ENCODE measurements at places on chromosomes 3 and 15.

GRCh38 chr15:89230277-89230676, 8.9 kb upstream of the RLBP1 start:
- no peak for DNase-seq

DNA sequence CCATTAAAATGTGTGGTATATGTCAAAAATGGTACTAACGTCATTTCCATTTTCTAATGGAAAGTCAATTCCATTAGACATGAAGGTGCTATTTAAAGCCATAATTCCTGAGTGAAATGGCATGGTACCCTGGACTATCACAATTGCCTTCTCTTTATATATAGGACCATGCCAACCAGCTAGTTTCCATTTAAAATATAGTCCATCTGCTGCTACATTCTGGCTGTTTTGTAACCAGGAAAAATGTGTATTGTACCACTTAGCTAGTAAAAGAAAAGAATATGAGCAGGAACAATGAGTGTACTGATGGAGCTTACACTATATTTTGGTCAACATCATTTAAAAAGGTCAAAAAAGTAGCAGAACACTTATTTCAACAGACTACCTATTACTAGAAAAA, 30.4 kb upstream of the HDC start:
- no peak for DNase-seq

GRCh38 chr15:74780523-74781430, 1.1 kb upstream of the CSK start:
- no peak for DNase-seq

GRCh38 chr3:190325923-190326322, 3.7 kb upstream of the CLDN1 start:
- no peak for DNase-seq

DNA sequence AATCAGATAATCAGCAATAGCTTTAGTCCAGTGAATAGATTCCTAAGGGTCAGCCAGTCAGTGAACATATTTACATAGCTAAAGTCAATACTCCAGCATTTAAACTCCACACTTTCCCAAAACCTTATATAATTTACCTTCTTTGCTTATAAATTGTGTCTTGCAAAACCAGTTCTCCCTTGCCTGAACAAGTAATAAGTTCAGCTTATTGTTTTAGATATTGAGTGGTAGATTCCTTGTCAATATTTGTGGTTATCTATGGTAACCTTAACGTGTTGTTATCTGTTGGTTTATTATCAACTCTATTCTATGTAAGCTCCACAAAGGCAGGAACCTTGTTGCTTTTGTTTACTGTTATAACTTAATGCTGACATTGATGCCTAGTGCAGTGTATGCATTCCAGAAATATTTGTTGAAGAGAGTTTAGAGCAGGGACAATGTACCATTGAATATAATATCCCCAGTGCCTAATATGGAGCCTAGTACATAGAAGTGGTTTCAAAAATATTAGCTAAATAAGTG, 24.0 kb downstream of the PLSCR5 start:
- no peak for DNase-seq

GRCh38 chr3:42524751-42525150, 22.3 kb downstream of the VIPR1 start:
- DNase-seq: no peak

- peak; percentile 53 for DNase-seq
These were observed 129.8 kb upstream of the MEF2A start for GRCh38 chr15:99435877-99436541.

GRCh38 chr15:36401586-36401966, 177.8 kb upstream of the CDIN1 start:
- no peak for DNase-seq

DNA sequence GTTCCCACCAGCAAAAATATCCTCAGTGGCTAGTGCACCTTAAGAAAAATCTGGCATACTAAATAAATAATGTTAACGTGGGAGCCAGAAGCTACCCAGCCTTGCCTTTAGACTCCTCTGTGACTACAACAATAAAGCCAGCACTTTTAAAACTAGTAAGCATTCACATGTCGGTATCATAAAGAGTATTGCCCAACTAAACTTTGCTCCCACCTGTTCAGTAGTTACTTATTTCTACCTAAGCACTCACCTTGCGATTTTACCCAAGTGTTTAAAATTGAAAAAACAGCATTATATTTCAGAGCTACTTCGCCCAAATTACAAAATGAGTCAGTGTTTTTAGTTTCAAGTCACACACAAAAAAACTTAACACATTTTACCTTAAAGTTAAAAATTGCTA, 12.8 kb downstream of the ALDH1L1 start:
- DNase-seq: no peak

DNA sequence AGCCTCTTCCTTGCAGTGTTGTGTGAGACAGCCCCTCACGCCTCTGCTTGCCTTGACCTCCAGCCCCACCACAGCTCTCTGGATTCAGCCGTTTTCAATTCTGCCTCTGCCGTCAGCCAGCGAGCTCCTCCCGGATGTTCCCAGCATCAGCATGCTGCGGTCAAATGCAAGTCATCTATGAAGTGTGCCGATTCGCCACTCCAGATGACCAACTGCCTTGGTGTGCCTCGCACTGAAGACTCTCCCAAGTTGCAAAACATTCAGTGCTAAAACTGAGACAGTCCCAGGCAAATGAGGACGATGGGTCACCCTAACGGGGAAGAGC, 30.6 kb upstream of the RASA2 start:
- DNase-seq: no peak

DNA sequence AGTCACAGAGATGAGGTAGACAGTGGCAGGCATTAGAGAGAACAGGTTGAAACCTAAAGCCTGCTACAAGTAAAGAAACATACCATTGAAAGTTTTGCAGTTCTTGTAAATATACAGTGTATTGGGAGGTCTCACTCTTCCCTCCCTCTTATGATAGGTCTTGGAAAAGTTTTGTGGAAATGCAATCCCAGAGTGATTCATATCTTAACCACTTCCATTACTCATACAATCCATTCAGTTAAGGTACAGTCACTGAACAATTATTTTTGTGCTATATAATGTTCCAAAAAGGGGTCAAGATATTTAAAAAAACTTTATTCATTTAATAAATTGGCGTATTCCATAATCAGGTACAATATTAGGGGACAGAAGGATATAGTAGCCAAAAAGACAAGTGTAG, 737.7 kb upstream of the ALCAM start:
- no peak for DNase-seq

- no peak for DNase-seq
These were observed 21.4 kb downstream of the FEM1B start for GRCh38 chr15:68298882-68299381.

- DNase-seq: no peak
These were observed 49.0 kb downstream of the NKIRAS1 start for GRCh38 chr3:23867838-23868237.

GRCh38 chr3:86257955-86258641, 732.9 kb downstream of the VGLL3 start:
- DNase-seq: no peak

GRCh38 chr15:69898243-69898642, 199.5 kb downstream of the TLE3 start:
- no peak for DNase-seq

DNA sequence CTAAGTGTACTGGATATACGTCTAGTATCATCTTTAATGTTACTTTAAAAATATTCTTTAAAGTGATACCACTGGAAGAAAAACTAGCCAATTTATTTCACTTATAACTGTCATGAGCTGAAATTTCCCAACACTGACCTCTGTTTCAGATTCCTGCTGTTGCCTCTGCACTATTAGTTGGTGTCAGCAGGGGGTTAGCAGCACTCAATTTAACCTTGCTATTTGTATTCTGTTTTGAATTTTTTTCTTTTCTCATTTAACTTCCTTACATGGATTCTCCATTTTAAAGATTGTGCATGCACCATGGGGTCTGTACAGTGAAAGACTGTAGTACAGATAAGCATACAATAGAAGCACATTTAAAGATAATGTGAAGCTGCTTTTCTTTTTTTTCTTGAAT, 169.2 kb downstream of the UBE2E2 start:
- no peak for DNase-seq

DNA sequence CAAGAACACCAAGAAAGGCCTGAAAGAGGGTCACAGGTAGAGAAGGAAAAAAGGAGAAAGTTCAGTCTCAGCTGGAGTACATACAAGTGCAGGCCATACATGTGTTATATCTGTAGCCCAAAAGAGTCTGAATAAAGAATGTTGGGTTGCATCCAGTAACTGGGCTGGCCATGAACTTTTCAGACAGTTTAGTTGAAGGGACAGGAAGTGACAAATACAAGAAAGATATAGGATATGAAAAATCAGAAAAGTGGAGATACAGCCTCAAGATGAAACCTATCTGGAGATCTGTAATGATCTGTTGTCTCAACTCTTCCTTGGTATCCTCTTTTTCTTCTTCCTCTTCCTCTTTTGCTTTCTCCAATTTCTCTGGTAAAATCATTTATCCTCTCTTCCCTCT, 671.7 kb downstream of the MECOM start:
- no peak for DNase-seq

DNA sequence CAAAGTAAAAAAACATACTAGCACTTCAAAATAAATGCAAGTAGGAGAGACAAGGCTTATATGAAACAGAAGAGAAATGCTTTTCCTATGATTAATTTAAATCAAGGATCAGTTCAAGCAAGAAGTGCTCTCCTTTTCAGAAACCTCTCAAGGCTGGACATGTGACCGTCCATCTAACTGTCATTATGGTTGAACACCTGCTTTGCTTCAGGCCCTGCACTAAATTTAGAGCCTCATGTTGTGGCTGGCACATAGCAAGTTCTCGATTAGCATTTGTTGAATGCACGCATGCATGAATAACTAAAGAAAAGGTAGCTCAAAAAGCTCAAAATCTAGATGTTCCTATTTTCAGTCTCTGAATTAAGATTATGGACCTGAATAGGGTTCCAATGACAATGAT, 82.0 kb downstream of the SV2B start:
- no peak for DNase-seq

- DNase-seq: no peak
These were observed 270.2 kb downstream of the CADM2 start for GRCh38 chr3:85228966-85229365.

DNA sequence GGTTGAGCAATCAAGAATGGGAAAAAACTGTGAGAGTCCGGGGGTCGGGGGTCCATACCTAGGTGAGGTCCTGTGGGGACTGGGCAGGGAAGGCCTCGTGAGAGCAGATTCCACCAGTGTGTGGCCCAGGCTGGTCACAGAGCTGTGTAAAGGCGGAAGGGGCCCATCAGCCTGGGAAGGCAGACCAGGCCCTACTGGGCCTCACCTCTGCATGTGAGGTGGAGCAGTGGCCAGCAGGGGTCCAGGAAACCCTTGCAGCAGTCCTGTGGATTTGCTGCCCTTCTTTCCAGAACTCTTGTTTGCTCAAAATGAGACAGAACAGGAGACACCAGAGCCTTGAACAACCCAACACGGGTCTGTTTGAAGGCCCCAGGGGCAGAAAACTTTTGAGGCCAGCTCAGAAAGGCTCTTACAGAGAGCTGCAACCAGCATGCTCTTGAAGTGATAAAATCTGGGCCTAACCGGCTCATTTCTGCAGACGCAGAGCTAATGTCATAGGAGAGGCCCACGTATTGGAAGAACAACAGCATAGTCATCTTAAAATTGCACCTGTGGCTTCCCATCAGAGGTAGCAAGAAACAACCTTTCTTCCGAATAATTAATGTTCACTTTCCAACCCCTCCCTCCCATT, 30.3 kb upstream of the HHATL start:
- DNase-seq: no peak

DNA sequence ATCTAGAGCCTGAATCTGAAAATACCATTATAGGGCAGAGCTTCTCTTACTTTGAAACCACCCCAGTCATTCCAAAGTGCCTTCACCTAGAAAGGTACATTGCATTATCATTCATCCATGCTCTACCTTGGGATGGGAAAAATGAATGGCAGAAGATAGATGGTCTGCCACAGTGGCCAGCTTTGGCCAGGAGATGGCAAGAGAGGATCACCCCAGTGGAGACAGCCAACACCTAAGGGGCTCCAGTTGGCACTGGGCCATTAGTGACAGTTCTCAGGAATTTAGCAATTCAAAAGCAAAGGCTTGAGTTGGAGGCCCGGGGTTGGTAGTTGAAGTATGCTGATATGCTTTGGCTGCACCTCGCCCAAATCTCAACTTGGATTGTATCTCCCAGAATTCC, 253.6 kb upstream of the MRPL3 start:
- DNase-seq: no peak

DNA sequence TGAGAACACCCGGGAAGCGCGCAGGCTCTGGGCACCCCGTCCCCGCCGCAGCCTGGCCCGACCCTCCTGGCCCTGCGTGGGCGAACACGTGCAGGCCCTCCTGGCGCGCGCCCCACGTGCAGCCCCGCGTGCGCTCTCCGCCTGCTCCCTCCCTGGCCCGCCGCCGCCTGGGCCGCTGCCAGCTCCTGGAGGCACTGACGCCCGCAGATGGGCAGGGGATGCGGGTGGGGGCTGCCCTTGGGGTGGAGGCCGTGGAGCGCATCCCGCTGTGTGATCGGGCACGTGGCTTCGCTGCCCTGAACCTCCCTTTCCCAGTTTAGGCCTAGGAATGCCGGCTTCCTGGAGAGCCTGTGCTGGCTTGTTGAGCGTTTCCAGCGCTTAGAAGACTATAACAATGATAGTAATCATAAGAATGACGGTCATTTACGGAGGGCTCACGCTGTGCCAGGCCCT, 104.6 kb upstream of the SLC6A6 start:
- DNase-seq: no peak

DNA sequence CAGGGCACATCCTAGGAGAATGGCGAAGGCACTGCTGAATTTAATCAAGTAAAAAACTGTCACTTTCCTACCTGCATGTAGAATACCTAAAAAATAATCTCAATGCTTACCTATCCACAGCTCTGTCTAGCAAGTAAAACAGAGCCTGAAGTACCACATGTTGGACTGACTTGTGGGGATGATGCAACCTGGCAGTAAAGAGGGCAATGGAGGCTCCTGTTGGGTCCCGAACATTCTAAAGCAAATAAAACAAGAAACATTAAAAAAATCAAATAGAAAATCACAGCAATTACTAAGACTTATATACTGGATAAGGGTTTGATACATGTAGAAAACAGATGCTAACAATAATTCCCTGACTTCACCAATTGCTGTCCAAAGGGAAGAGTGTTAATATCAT, 56.1 kb downstream of the PTPN9 start:
- no peak for DNase-seq

GRCh38 chr3:109362823-109363222, 25.5 kb upstream of the DPPA4 start:
- DNase-seq: no peak

All from left forelimb (tissue), 1 donor.